ENCODE measurements at places on chromosomes 11 and 22. TPM values are rescaled to one million over a fixed set of nuclear protein-coding genes. Genes with fewer than 3 reads are reported as not detected.
A peak's percentile ranks its signal among the peaks of the same experiment; 100 is the strongest.

PAX6 gene
- polyA plus RNA-seq = 7.2 TPM

FAM181B gene
- polyA plus RNA-seq = not detected

DNA sequence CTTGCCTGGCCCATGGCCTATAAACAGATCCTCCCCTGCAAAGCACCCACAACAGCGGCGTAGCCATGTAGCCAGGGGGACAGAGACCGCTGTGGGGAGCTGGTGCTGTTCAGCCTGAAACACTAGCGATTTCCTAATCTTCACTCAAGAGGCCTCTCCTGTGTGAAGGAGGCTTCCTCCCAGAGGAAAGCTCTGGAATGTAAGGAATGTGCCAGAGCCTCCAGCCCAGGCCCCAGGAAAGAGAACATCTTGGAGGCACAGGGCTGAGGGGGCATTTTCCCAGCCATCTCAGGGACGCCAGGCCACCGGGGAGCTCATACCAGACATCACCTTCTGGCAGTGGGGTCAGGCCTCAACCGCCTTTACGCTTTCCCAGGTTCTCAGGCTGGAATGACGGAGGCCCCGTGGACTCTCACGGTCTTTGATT is 24.0 kb downstream of the MIAT start:
- no peak for DNase-seq

OR51E1 gene
- not detected for polyA plus RNA-seq

DNA sequence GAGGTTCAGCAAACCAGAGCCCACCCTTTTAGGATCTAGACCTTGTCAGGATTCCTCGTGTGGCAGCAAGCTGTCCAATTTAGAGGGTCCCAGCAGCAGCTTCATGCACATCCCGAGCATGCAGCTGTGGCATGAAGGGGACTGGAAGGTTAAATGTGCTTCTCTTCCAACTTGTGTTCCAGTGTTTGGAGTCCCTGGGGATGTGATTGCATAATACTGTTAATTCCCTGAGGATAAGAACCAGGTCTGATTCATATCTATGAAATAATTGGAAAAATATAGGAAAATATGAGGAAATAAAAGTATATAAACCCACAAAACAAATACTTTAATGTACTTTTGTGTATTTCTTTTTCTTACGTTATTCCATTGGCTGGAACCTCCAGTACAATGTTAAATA is 130.5 kb downstream of the MORC2 start:
- DNase-seq = no peak

- DNase-seq = peak; percentile 11
These were observed 35.0 kb downstream of the DNAJC24 start for GRCh38 chr11:31404614-31405013.

DNA sequence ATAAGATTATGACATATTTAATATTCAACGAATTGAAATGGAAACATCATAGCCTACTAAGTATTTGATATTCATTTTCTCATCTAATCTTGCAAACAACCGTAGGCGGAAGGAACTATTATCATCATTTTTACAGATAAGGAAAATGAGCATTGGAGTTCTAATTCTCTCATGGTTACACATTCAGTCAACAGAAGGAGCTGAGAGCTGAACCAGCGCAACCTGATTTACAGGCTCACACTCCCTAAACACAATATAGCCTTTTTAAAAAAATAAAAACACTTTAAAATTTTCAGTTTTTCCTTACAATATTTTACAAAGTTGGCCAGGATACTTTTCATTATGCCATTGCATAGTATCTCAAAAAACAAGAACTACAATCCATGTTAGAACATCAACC is 74.8 kb downstream of the APOL5 start:
- no peak for DNase-seq

DNA sequence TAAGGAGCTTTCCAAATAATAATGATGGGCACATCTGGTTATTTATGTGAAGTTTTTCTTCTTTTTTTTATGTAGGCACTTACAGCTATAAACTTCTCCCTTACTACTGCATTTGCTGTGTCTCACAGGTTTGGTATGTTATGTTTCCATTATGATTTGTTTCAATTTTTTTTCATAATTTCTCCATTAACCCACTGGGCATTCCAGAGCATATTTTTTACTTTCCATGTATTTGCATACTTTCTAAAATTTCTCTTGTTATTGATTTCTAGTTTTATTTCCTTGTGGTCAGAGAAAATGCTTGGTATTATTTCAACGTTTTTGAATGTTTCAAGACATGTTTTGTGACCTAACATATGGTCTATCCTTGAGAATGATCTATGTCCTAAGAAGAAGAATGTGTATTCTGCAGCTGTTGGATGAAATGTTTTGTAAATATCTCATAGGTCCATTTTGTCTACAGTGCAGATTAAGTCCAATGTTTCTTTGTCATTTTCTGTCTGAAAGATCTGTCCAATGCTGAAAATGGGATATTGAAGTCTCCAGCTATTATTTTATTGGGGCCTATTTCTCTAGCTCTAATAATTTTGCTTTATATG is 362.1 kb downstream of the DDX10 start:
- no peak for DNase-seq

DNA sequence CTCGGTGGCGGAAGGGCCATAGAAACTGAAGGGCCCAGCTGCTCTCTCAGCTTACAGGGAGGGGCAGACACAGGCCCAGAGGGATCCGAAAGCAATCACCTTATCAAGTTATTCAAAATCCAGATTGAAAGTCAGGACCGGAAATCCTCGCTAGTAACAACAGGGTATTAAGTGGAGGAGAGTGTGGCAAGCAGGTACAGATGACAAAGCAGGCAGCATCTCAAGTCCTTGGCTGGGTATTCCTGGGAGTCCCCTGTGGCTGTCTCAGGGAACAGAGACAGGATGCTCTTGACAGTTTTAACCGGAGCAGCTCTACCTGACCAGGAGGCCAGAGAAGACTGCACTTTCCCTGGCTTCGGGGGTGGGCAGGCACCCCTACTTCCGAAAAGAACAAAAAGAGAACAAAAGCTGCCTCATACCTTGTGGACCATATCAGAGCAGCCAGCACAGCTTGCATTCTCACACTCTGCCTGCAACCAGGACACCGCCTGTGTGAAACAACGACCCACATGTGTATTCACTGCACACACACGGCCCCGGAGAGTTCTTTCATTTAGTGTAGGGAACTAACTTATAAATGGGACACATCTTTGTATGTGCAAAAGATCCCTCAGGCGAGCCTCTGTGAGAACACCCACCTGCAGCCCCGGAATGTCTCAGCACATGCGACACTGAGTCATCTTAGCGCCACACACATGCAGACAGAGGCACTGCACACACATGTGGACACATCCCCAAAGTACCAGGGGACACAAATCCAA is 78.3 kb downstream of the MICAL3 start:
- no peak for DNase-seq

SERPING1 gene
- 0.20 TPM for polyA plus RNA-seq

DNA sequence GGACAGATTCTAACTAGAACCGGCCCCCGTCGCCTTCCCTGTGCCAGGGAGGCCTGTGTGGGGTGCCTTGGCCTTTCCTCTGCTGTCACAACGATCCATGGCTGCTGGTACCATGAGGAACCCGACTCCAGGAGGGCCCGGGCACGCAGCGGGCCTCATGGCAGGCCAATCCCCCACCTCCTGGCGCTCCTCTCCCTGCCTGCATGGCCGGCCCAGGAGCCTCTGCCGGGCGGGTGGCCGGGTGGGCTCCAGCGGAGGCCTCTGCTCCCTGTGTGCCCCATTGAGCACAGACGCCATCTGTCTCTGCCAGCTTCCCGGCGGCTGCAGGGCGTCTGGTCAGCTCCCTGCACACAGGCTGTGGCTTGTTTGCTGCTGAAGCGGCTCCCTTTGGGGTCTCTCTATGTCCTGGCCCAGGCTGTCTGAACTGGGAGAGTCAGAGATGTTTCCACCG is 86.5 kb downstream of the MYEOV start:
- DNase-seq = no peak

- no peak for DNase-seq
These were observed 15.3 kb upstream of the PHLDA2 start for GRCh38 chr11:2944530-2944929.

SMIM35 gene
- polyA plus RNA-seq = not detected

SPI1 gene
- 21.9 TPM for polyA plus RNA-seq

- DNase-seq = no peak
These were observed 122.1 kb downstream of the FCHSD2 start for GRCh38 chr11:73019996-73020395.

DNA sequence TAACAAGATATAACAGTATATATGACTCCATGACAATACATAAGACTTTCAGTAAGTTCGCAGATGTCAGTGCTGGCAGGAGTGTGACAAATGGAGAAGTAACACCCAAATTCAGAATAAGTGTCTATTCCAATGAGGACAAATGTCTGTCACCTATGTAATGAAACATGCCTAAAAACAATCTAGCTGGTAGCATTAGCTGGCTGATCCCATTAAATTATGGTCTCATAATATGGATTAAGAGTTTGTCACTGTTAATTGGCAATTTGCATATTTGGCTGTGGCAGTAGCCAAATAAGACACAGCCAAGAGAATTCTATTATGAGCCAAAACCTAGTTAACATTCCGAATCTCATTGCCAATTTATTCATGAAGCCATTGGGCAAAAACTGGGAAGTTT is 30.2 kb upstream of the CAVIN3 start:
- no peak for DNase-seq

PIWIL4 gene
- polyA plus RNA-seq = 13.5 TPM

DNA sequence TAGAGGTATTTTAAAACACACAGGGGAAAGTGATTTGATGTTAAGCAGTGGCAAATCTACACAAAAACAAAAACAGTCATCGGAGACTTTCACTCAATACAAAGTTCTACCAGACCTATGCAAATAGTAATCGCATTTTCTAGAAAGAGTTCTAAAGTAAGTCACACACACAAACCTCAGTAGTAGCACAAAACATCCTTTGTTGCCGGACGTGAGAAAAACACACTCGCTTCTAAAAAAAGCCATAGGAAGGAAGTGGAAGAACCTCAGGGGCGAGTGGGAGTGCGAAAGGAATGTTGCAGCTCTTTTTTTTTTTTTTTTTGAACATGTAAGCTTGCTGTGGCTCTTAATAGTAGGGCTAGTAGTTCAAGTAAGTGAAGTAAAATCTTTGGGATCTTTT is 88.9 kb downstream of the MAML2 start:
- DNase-seq = no peak

- DNase-seq = no peak
These were observed 2.4 kb upstream of the DENND6B start for GRCh38 chr22:50329236-50329635.

GRCh38 chr11:91158297-91158696 is 935.4 kb upstream of the CHORDC1 start:
- DNase-seq = no peak

Measured in K562 (cell line).